ENCODE measurements at places on chromosomes 11 and 22.
A peak's percentile ranks its signal among the peaks of the same experiment; 100 is the strongest.

DNA sequence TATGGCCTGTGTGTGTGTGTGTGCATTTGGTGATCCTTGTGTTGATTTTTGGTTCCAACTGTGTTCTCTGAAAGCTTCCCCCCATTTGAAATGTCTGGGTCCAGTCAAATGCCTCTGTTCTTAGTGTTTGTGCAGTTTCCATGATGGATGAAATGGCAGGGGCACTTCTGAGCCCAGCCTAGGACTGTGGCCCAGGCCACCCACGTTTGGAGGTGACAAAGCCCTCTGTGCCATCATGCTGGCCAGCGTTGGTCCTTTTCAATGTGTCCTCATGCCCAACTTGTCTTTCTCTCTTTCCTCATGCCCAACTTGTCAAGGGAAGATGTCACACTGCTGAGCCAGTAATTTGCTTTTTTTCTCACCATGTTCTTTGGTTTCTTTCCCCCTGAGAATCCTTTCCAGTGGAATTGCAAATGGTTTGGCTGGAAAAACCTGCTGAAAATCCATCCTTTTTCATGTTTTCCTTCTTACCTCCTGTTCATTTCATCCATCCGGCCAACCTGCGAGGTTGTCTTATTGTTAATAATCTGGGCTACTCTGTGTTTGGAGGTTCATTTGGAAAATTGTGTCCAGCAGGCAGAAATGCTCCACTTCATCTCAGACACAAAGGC, 113.7 kb upstream of the NAV2 start:
- no peak for DNase-seq

GRCh38 chr11:17629113-17629512, 82.1 kb downstream of the OTOG start:
- no peak for DNase-seq

GRCh38 chr11:116888024-116888423, 50.6 kb upstream of the APOA1 start:
- no peak for DNase-seq

DNA sequence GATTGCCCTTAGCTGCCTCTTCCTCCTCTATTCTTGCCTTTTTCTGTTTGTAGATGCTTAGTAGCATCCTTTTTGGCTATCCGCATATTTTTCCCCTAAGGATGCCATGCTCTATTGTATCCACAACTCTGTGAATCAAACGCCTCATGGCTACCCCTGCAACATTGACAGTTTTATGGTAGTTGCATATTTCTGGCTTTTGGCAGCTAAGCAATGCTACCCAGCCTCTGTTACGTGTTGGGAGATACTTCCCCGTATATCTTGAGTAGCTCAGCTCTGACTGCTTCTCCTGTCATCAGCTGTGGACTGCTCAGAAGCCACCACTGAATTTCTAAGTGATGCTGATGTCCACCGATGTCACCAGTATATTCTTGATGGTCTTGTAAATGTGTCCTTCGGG, 15.1 kb upstream of the SLC3A2 start:
- no peak for DNase-seq

- DNase-seq, result peak; percentile 81
Observed at GRCh38 chr22:26648011-26648497, 9.3 kb upstream of the MIAT start.

GRCh38 chr11:134101282-134101681, 32.4 kb downstream of the JAM3 start:
- no peak for DNase-seq

- DNase-seq, result no peak
Observed at GRCh38 chr11:58957922-58958321, 18.6 kb downstream of the GLYATL1 start.

DNA sequence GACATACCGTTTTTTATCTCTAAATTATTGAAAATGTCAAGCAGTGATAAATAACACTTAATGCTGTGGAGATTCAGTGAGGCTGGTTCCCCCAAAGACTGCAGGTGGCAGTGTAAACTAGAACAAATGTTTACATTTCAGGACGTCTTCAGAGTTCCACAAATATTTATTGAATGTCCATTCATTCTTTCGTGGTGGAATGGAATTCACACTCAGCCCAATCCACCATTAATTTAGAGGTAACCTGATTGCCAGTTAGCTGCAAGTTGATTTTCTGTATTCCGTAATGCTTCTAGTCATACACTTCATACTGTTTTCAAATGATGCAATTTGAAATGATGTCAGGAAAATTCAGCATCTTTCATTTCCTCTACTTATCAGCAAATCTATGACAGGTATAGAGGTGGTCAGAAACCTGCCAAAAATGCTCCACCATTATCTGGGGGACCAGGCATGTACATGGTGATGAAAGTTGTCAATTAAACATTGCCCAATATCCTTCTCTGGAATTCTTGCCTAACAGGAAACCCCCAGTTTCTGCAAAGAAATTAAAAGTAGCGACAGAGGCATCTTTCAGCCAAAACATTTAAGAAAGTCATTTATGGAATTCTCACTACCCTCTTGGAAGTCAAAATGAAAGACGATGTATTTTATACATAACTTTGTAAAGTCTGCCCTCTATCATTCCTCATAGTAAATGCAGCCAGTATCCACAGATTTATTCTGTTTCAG, 94.3 kb upstream of the BMAL1 start:
- DNase-seq, result no peak

GRCh38 chr11:121610706-121611105, 157.9 kb upstream of the SORL1-AS1 start:
- no peak for DNase-seq

GRCh38 chr22:35330258-35330861, 30.7 kb downstream of the TOM1 start:
- no peak for DNase-seq

DNA sequence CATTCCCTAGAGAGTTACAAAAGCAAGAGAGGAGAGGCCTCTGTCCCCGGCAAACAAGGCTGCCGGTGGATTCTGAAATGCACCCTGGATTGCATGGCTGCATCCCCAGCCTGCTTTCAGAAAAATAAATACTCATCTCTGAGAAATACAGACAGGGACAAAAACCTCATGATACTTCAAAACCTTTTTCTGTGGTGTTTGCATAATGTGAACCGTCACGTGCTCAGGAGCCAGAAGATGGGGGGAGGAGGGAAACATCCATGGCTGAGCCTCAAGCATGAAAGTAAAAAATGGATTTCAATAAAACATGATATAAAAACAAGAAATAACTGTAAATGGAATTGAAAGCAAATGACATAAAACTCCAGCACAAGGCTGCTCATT, 198.5 kb upstream of the NCAM1 start:
- DNase-seq, result no peak

- DNase-seq, result no peak
Observed at GRCh38 chr11:44286268-44286880, 23.6 kb downstream of the ALX4 start.

- DNase-seq, result no peak
Observed at GRCh38 chr11:1397146-1397861, 7.6 kb downstream of the BRSK2 start.

DNA sequence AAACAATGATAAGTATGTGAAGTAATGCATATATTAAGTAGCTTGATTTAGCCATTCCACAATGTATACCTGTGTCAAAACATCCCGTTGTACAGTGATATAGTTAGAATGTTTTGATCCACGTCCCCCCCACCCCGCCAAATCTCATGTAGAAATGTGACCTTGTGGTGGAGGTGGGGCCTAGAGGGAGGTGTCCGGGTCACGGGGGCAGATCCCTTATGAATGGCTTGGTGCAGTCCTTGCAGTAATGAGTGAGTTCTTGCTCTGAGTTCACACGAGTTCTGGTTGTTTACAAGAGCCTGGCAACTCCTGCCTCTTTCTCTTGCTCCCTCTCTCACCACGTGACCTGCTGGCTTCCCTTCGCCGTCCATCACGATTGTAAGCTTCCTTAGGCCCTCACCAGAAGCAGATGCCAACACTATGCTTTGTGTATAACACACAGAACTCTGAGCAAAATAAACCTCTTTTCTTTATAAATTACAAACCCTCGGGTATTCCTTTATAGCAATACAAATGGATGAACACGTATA, 41.6 kb downstream of the FANCF start:
- DNase-seq, result no peak

DNA sequence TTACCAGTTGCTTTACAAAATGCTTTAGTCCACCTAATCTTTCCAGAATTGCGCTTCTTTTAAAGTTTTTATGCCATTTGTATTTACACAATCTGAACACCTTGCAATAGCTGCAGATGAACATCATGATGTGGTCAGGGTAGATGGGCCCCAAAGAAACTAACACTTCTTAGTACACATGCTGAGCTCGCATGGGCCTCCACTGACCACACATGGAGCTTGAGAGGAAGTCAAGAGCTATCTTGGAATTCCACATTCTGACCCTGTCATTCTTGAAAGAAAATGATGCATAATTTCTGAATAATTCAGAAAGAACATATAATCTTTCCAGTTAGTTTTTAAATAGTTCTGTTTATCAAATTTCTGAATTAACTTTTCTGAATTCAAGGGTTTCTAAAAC, 7.7 kb downstream of the LIPT2 start:
- no peak for DNase-seq

- DNase-seq, result no peak
Observed at GRCh38 chr11:34910817-34911216, 5.4 kb downstream of the APIP start.

- no peak for DNase-seq
Observed at GRCh38 chr11:93729129-93729616, 12.1 kb downstream of the TAF1D start.

GRCh38 chr11:61279934-61280659, 15.0 kb downstream of the VWCE start:
- no peak for DNase-seq

DNA sequence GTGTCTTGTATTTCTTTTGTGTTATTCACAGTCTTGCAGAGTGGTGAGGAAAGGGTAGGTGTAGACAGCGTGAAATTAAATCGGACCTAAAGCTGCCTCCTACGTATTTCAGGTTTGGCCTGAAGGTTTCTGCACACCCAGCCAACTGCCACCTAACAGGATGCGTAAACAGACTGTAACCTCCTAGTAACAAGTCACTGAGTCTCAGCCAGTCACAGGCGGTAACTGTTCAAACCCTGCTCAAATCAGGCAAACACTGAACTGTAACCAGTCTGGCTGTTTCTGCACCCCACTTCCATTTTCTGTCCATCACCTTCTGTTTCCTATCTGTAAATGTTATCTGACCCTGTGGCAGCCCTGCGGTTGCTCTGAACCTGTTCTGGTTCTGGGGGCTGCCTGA, 87.1 kb downstream of the ADAMTS15 start:
- DNase-seq, result no peak

DNA sequence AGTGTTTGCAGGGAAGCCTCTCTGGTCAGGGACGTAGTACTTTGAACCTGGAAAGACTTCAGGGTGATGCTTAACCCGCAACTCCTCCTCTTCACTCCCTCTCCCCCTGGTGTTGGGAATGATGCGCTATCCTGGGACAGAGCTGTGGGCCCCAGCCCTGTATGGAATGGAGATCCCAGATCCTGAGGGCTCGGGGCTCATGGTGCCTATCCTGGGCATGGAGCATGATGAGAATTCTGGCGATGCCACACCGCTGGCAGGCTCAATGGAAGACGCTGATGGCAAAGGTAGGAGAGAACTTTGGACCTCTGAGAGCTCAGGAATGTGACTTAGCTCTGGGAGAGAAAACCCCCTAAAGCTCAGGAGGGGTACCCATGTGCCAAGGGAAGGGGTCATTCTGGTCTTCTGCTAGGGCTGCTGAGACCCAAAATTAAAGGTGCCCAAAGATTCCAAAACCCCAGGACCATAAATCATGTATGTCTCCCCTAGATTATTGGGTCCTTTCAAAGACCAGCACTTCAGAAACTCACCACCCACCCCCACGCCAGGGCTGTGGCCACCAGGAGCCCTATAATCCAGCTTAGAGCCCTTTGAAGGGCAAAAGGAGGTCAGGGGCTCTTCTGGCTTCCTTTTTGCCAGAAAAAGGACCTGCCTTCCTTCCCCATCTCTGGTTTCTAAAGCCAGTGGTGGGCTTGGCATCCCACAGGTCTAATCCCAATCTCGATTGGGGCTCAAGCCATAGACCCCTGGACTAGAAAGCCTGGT, 52.5 kb downstream of the BTG4 start:
- no peak for DNase-seq

GRCh38 chr22:49380828-49381114, 446.9 kb downstream of the BRD1 start:
- no peak for DNase-seq

GRCh38 chr11:88478136-88478815, 140.7 kb upstream of the CTSC start:
- DNase-seq, result no peak

- DNase-seq, result no peak
Observed at GRCh38 chr11:77102246-77103210, at the start of gene OMP. OMP (plus strand) TSS chr11:77102840; CDS start chr11:77102840, 0 bp downstream.

GRCh38 chr11:123371506-123372297, 58.4 kb upstream of the GRAMD1B start:
- no peak for DNase-seq

- no peak for DNase-seq
Observed at GRCh38 chr11:14136561-14136960, 174.0 kb downstream of the SPON1 start.

DNA sequence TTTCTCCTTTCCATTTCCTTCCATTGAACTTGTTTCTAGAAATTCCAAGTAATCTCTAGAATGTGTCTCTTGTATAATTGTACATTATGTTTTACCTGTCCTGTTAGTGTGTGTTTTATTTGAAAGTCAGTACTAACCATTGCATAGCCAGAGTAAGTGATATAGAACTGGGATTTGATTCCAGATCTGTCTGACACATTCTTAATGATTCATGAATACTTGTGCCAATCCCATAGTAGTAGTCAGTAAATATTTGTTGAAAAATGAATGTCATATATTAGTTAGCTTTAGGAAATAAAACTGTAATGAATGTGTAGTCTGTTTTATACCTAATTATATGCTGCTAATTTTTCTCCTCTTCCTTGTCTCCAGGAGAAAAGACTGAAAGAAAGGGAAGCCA, 186.9 kb downstream of the DDX10 start:
- DNase-seq, result no peak

- no peak for DNase-seq
Observed at GRCh38 chr11:126339863-126340434, 15.5 kb upstream of the ST3GAL4 start.

GRCh38 chr22:27113211-27113635, 455.8 kb downstream of the MIAT start:
- no peak for DNase-seq

- no peak for DNase-seq
Observed at GRCh38 chr11:12183827-12184620, 73.6 kb downstream of the MICAL2 start.

DNA sequence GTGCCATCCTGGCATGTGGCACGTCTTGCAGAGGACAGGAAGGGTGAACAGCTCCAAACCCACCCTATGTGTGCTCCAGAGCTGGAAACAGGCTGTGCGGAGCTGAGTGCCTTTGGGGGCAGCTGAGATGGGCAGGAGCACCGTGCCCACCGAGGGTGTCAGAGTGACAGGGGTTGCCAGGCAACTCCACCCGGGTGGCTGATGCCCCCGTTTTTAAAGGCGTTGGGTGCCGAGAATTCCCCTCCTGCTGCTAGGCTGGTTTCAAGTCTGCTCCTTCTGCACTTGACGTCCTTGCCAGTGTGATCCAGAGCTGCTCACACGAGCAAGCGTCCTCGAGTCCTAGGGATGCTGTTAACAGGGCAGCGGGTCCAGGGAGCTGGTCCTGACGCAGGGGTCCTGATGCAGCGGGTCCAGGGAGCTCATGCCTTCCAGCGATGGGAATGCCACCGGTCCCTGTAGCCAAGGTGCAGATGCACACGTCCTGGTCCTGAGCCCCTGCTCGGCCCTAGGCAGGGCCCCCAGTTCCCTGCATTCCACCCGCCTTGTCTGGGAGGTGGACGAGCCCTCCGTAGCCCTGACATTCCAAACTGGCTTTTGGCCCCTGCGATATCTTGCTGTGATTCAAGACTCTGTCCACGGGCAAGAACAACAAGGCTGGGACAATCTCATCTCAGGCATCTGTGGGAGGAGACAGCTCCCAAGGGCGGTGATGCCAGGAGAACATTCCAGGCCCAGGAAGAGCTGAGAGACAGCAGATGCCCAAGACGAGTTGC, 4.9 kb downstream of the KCNQ1 start:
- DNase-seq, result no peak

Data from neuronal stem cell (in vitro differentiated cells).